ENCODE measurements at places on chromosomes 12 and 14. TPM values are rescaled to one million over a fixed set of nuclear protein-coding genes. Genes with fewer than 3 reads are reported as not detected.
A peak's percentile ranks its signal among the peaks of the same experiment; 100 is the strongest.

GRCh38 chr14:94636744-94637412, 24.7 kb downstream of the SERPINA3 start:
- DNase-seq, result no peak

GRCh38 chr14:22560662-22561365, 28.2 kb downstream of the DAD1 start:
- DNase-seq, result no peak

KRT78 gene
- total RNA-seq, result not detected

DNA sequence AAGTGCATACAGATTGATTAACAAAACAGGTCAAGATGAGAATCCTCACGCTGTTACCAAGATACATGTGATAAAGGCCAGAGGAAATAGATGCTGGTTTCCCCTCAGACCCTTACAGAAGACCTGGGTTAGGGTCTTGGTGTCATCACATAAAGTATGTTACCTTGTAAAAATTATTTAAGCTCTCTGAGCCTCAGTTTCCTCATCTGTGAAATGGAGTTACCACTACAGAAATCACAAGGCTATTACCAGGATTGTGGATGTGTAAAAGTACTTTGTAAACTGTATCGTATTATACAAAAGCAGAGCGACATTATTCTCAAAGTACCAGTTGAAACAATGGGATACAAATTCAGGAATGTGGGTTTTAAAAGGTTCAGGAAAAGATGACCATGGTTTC, 14.0 kb downstream of the SAMD4A start:
- no peak for DNase-seq

- no peak for DNase-seq
These were observed 45.3 kb upstream of the ESRRB start for GRCh38 chr14:76330411-76331327.

VCPKMT gene
- total RNA-seq, result 4.1 TPM

DNA sequence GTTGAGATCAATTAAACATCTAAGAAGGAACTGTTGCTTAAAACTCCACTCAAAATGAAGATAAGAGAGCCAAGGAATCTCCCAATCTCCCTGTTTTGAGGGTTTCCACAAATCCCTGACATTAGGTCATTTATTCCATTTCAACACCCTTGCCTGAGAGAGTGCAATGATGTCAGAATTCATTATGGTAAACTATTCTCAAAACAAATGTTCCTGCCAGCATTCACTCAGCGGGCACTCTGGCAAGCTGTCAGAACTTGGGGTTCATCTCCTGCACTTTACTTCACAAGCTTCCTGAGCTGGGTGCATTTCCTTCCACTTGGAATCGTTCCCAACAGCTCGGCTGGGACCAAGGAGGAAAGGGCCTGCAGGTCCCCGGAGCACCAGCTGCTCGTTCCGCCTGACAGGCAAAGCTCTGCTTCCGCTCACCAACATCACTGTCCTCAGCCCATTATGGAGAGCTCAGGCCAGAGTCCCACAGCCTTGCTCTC, 117.8 kb downstream of the TTC7B start:
- DNase-seq, result peak; percentile 78

REP15 gene
- total RNA-seq, result 5.5 TPM

DNA sequence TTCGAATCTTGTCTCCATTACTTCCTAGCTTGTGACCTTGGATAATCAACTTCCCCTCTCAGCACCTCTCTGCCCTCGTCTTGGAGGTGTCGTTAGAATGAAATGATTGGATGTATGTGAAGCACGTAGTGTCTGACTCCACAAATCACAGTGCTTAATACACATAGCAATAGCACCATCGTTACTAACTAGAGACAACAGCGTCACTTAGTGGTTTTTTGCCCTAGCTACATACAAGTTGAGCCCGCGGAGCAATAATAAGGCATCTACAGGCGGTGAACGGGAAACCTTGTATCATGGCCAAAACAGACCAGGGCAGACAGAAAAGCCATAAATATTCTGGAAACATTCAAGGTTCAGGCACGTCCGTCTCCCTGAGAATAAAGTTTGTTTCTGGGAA, 154.9 kb downstream of the ASCL4 start:
- no peak for DNase-seq
